ENCODE measurements at places on chromosomes 2 and 18.

- DNase-seq: no peak
Observed at GRCh38 chr18:5620289-5620688, 76.5 kb upstream of the EPB41L3 start.

- DNase-seq: no peak
Observed at GRCh38 chr18:51154431-51155063, 42.9 kb downstream of the MEX3C start.

DNA sequence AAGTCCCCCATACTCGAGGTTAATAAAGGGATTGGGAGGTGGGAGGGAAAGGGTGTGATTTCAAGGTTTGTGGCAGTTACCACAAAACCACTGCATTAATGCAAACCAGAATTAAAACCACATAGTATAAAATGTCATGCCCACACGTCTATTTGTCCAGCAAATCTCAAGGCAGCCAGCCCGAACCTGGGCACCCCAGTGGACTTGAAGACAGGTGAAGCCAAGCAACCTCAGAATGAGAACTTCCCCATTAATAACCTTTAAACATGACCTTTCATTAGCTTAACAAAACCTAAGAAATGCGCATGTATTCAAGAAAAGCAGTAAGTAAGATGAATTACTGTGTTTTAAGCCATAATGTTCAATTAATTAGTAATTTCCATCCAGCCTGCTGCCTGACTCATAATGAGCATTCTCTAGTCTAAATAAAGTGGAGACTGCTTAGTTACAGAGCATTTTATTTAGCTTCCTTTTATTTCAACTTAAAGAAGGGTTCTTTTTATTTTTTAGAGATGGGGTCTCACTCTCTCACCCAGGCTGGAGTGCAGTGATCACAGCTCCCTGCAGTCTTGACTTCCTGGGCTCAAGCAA, 229.6 kb downstream of the FAM210A start:
- no peak for DNase-seq

DNA sequence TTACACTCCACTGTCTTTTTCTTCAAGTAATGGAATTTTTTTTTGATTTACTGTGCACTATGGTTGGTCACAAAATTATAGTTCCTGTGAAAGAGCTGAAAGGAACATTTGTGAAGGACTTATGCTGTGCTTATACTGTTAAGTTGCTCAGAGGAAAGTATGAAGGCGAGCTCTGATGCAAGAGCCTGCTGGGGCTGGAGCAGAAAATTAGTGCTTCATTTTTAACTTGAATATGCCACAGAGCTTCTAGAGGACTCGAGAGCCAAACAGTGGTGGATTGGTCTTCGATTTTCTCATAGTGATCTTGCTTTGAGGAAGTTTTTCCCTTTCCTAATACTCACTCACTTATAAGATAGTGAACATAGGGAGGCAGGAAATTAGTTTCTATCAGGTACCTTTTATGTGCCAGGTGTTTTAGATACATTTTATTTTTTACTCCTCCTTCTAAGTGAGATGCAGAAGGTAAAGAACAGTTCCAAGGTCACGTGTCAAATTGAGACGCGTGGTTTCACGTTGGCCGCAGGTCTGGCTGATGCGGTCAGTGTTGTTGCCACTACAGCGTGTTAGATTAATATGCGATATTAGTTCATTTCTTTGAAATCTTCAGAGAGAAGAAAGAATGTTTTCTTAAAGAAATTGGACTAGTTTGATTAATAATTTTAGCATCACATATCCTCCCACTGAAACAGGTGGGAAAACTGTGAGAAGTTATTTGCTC, 20.2 kb downstream of the GATA6 start:
- no peak for DNase-seq

GRCh38 chr2:68909793-68910674, 38.8 kb upstream of the BMP10 start:
- DNase-seq: peak; percentile 27

DNA sequence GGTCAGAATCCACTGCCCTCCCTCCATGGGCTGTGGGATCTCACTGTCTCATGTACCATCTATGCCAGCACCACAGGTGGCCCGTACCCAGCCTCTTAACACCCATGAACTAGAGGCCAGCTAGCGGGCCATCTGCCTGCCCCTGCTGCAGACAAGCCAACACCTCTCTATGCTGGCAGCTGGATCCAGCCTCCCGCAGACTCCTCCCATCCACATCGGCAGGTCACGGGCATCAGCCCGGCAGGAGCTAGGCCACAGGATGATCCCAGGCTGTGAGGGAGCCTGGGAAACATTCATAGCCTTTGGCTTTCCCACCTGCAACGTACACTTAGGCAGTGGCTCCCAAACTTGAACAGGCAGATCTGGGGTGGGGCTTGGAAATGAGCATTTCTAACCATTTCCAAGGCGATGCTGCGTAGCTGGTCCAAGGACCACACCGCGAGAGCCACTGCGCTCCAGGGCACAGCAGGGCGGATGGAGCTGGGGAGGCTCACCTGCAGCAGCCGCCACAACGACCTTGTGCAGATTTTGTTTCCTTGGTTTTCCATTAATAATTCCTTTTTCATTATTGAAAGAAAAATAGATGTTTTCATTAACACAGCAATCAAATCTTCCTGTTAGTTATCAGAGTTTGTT, 114.7 kb downstream of the KCNF1 start:
- DNase-seq: no peak

GRCh38 chr2:222239945-222240675, 58.7 kb downstream of the PAX3 start:
- DNase-seq: no peak

GRCh38 chr2:224646242-224646846, 61.2 kb upstream of the CUL3 start:
- DNase-seq: no peak

GRCh38 chr2:113716291-113716690, 40.2 kb downstream of the SLC35F5 start:
- DNase-seq: no peak

- DNase-seq: no peak
Observed at GRCh38 chr2:124662946-124663644, 638.0 kb downstream of the CNTNAP5 start.

DNA sequence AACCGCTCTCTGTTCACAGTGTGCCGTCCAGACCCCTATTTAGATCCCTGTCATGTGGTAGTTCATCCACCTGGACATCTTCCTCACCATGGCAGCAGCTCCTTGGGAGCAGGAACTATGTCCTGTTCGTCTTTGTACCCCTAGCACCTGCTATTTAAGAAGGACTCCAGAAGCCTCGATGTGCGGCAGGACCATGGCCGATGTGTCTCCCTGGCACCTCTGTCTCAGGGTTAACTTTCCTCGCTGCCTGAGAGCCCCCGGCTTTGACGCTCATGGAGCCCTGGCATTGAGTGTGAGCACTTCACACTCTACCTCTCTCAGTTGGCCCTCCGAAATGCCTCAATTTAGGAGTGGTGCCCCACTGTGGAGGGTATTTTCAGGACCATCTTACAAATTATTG, 152.0 kb downstream of the FAM210A start:
- DNase-seq: no peak

- no peak for DNase-seq
Observed at GRCh38 chr2:10688921-10689807, 611 bp downstream of the NOL10 start.

- DNase-seq: no peak
Observed at GRCh38 chr2:48434101-48434500, 95.9 kb upstream of the STON1 start.

DNA sequence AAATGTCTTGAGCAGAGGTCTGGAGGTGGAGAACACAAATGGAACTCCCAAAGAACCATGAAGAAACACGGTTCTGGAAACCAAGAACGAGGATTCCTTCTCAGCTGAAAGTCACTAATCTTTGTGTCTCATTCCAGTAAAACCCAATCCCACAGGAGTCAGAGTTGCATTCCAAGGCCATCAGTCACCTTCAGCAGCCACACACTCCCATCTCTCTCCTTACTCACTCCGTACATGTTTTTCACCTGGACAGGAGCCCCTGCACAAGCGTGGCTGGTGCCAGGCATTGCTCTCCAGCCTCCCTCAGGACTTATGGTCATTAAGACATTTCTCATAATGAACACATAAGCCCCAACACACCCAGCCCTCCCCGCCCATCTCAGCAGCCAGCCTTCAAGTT, 175.4 kb upstream of the SIX2 start:
- DNase-seq: peak; percentile 89

- no peak for DNase-seq
Observed at GRCh38 chr2:166157578-166157977, 29.8 kb upstream of the SCN1A start.

DNA sequence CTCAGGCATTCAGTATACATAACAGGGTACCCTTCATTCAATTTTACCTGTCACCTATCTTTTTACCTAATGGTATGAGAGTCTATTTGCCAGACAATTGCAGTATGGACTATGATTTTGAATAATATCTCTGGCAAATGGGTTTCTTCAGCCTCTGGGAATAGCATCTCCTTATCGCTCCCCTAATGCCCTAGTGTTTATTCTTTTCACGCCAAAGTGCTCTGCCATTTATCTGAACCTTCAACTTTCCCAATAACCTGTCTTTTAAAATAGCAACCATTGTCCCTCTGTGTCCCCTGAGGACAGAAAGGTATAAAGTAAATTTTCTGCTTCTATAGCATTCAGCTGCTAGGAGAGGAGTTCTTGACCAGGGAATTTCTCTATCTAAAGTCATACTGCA, 45.0 kb upstream of the FSHR start:
- no peak for DNase-seq

Data from RCC 7860 (cell line).